GM19239 (cell line): ENCODE measurements at places on chromosomes 3 and 15.
A peak's percentile ranks its signal among the peaks of the same experiment; 100 is the strongest.

- no peak for DNase-seq
These were observed 33.0 kb downstream of the SYNM start for GRCh38 chr15:99137877-99138276.

GRCh38 chr3:8213286-8213685 is 288.3 kb upstream of the LMCD1 start:
- no peak for DNase-seq

- no peak for DNase-seq
These were observed 39.2 kb upstream of the TFRC start for GRCh38 chr3:196121066-196121465.

DNA sequence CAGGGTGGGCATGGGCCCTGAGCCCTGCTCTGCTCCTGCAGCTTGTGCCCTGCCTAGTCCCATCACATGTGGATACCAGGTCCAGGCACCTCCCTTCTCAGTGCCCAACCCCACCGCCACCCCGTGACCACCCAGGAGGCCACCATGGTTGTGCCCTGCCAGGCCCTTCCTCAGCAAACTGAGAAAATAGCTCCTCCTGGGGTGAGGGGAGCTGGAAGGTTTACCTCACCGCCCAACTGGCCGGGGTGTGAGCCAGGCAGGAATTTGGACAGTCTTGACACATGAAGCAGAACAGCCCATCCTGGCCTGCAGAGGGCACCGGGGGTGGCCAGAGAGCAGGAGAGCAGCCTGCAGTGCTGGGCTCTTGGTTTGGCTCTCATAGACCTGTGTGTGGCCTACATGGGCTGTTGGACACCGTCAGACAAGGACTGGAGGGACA is 11.4 kb upstream of the C3orf22 start:
- DNase-seq = no peak

- no peak for DNase-seq
These were observed 148.7 kb downstream of the MEX3B start for GRCh38 chr15:81897057-81897677.

GRCh38 chr3:134312873-134313846 is 61.1 kb downstream of the AMOTL2 start:
- no peak for DNase-seq

GRCh38 chr3:186540835-186541226 is 3.3 kb downstream of the CRYGS start:
- no peak for DNase-seq

DNA sequence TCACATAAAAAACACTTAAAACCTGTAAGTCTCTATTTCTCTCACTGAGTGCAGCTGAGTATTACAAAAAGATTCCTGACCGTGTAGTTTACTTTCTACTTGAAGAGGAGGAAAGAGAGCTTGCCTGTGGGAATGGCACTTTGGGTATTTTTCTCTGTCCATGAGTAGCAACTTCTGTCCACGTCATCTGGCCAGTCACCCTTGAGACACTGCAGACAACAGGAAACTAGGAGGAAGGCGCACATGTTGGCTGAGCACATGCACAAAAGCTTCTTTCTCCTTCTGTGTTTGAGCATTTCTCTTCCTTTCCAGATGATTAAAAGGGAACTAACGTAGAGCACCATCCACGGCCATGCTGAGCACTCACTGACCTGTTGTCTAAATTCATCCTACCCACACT is 19.7 kb downstream of the STARD5 start:
- no peak for DNase-seq

GRCh38 chr3:171511450-171511849 is 51.2 kb upstream of the TNIK start:
- no peak for DNase-seq

DNA sequence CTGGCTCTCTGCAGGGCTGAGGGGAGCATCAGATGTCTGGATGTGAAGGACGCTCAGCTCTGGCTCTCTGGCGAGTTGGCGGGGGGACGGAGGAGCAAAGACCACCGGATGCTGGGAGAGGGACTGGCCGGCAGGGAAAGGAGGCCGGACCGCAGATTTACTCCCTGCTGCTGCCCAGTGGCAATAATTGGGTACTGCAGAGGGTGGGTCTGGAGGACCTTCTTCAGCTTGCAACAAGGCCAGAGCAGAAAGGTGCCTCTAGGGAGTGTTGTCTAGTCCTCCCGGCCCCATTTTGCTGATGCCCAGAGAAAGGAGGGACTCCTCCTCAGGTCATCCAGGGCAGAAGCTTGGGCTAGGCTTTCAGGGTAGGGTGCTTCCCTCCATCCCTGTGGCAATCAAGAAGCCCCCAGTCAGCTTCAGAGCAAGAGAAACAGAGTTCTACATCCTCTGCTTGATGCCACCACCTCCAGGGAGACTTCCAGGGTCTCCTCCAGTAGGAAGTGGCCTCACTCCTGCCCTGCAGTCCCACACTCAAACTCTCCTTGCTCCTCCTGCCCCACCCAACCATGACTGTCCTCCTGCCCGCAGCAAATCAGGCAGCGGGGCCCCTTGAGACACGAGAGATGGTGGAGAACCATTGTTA is 20.3 kb upstream of the CSPG4 start:
- peak; percentile 58 for DNase-seq

GRCh38 chr15:91534235-91534634 is 319.3 kb upstream of the SLCO3A1 start:
- DNase-seq = no peak

DNA sequence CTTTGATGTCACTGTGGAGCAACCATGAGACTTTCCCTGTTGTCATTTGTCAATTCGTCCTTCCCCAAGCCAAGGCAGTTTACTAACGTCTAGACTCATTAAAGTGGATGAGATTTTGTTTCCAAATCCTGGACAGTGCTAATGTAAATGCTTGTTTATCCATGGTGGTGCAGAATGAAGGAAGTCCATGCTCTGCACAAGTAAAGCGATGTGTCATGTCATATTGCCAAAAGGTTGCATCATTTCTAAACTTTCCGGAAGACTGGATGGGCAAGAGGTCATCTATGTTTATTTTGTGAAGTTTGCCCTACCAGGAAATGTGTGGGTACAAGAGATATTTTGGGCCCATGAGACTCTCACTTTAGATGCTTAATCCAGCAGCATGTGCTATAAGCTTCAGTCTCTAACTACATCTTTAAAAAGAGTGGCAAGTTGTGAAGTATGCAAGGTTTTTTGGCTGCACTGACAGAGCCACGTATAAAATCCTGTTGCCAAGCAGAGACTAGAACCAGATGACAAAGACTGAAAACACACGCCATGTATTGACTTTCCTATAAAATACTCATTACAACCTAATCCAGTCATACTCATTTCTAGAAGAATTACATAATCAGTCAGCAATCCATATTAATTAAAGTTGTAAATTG is 72.1 kb upstream of the FNDC3B start:
- DNase-seq = no peak

DNA sequence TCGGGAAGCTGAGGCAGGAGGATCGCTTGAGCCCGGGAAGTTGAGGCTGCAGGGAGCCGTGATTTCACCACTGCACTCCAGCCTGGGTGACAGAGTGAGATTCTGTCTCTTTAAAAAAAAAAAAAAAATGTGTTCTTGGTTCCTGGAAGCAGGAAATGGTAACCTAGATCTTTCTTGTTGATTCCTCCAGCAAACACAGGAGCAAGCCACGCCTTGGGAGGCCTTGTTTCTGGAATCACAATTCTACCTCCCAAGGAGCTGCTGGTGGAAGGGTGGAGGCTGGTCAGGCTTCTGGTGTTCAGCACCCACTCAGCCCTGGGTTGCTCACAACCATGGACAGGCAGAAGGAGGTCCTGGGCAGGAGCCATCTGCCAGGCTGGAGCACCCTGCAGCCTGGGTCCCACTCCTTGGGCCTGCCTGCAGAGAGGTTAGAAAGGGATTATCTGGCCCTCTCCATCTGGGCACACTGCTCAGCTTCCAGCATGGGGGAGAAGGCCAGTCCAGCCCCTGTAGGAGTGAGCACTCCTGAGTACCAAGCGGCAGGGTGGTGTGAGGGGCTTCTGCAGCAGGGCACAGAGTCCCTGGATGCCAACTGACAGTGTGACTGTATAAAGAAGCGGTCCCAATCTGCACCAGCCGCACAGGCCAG is 65.6 kb downstream of the ABTB1 start:
- DNase-seq = no peak

GRCh38 chr3:536417-536813 is 339.9 kb downstream of the CHL1 start:
- no peak for DNase-seq

- DNase-seq = no peak
These were observed 24.5 kb downstream of the TMOD3 start for GRCh38 chr15:51853998-51854397.

DNA sequence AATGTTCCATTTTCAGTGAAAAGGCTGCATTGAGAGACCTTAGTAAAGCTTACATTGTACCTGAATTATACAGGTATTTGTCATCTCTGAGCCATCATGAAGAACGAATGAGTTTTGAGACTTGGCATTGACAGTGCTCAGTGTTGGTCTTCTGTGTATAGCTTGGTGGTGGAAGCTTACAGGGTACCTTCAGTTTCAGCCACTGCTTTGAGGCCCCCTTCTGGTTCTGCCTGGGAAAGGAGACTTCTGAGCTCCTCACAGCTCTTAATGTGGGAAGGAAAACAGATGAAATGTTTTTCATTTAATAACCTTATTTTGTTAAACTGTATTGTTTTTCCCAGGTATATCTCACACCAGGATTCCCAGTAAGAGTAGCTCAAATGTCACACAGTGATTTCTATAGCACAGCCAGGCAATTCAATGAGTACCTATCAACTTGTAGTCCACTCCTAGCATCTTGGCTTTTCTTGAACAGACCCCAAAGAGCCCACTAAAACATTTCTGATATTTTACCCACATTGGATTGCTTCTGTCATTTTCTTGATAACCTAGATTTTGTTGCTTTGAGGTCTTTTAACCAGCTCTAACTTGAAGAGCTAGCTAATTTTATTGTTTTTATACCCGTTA is 5.6 kb downstream of the SERPINI1 start:
- DNase-seq = peak; percentile 4

- DNase-seq = no peak
These were observed 8.0 kb upstream of the EEFSEC start for GRCh38 chr3:128145279-128145678.

DNA sequence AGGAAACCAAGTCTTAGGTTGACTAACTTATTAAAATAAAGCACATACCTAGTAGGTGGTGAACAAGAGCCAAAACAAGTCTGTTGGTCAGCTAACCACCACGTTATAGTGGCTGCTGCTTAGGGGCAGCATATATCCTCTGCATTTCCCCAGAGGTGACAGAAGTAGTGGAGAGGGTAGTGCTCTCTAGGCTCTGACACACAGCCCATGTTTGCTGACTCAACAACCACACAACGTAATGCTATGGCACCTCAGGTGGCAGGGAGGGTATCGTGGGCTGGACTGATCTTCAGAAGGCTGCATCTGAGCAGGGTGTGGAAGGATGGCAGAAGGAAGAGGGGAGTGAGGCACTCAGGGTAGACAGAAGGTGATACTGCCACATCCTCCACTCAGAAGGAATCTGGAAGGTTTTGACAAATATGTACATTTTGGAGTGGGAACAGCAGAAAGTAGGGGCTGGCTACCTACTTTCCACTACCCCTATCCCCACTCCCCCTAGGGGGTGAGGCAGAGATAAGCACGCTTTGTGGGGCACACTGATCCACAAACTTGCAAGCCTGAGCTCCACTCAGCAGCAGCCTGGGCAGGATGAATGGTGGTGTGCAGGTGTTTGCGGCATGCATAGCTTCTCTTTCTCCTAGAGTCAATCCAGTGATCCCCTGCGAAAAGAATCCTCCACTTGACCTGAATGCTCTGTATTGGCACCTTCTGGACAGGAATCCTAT is 178.1 kb downstream of the RORA start:
- DNase-seq = no peak

DNA sequence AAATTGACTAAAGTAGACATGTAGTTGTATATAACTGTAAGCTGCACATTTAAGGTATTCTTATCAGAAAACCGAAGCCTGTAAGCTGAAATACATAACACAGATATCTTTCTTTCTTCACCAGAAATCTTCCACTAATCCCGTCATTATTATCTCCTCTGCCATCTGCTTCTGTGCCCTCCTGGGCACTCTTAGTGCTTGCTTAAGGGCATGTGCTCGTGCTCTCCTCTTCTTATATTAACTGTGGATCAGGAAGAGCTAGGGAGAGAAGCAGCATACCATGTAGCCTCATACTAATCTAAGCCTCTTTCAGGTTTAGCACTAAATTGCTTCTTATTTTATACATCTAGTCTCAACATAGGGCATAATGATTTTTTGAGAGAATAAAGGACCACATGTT is 60.8 kb downstream of the RIOX2 start:
- DNase-seq = no peak

- DNase-seq = no peak
These were observed 93.1 kb downstream of the STAG1 start for GRCh38 chr3:136658946-136659682.

GRCh38 chr3:43017004-43017403 is 37.9 kb downstream of the GASK1A start:
- DNase-seq = no peak

- no peak for DNase-seq
These were observed 139.2 kb upstream of the EOMES start for GRCh38 chr3:27861046-27862036.

GRCh38 chr3:43618142-43618541 is 3.7 kb downstream of the ANO10 start:
- no peak for DNase-seq

DNA sequence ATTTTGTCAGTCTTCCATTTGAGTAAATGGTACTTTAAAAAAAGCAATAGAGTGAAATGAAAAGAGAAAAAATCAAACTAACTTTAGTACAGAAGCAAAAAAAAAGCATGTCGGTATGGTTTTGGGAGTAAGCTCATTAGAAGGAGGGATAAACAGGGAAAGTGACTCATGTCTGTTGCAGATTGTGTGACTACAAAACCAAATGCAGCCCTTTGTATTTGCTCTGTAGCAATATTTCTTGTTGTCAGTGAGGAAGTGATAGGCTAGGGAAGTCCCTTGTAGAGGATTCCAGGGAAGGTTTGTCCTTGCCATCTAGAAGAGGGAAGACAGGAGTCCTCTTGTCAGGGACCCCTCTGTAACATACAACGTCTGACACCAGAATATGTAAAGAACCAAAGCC is 150.5 kb upstream of the POU1F1 start:
- no peak for DNase-seq

- no peak for DNase-seq
These were observed 637.1 kb downstream of the MAGI1 start for GRCh38 chr3:65401359-65402305.

DNA sequence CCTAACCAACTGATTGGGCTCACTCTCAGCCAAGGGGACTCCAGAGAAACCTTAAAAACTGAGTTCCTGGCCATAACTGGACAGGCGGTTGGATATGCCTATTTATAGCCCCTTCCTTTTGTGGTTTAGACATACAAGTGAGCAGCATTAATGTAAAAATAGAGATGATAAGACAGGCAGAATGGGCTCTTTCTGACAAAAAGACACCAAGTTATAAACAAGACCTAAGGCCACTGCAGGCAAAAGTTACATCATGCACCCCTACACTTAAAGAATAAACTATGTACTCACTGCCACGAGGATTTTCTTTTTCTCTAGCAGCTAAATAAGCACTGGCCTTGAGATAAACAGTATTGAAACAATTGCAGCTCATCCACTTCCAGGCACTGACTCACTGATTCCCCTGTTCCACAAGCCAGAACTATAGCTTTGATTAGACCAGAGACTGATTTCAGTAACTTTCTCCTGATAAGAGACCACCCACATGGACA is 30.1 kb downstream of the SUCNR1 start:
- DNase-seq = no peak
